G401 (cell line): ENCODE measurements at places on chromosomes 7 and 10.

- DNase-seq, result no peak
Measured at GRCh38 chr10:74754381-74754821, 72.0 kb upstream of the KAT6B start.

DNA sequence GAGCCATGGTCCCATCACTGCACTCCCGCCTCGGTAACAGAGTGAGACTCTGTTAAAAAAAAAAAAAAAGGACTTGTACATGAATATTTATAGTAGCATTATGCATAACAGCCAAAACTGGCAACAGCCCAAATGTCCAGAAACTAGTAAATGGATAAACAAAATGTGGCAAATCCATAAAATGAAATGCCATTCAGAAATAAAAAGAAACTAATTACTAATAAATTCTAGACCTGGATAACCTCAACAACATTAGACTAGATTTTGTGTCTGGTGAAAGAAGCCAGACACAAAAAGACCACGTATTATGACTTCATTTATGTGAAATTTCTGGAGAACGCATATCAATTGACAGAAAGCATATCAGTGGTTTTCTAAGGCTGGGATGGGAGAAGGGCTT is 74.5 kb downstream of the HPSE2 start:
- no peak for DNase-seq

DNA sequence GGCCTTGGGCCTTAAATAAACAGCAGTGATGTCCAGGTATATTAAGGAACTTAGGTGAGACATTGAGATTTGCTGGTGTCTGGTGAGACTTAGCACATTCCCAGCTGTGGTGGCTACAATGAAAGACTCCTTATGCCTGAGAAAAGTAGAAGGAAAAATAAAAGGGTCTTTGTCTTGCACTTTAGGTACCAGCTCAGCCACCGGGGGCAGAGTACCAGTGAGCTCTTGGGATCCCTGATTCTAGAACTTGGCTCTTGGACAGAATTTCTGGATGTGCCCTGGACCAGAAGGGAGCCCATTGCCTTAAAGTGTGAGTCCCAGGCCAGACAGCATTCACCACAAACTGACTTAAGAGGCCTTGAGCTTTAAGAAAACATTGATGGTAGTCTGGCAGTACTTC is 1038.7 kb downstream of the SORCS3 start:
- no peak for DNase-seq

DNA sequence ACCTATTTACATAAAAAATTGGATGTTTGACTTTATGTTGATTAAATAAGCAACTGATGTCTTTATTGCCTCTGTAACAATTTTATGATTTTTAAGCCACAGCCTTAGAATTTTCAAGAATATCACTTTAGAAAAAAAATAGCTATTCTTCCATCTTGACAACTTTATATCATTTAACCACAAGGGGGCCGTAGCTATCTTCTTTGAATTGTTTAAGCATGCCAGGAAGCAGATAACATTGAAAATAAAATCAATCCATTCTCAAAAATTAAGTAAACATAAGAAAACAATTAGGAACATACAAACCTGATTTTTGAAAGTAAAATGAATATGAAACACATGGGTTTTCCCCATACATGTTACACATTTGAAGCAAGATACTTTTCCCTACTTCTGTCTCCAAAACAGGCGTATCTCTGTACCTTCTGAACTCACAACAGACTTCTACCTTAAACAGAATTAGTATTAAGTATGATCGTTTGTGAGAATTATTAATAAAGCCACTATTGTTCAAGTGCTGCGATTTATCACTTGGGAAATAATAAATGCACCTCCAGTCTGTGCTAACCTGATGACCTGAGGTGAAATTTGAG is 209.0 kb downstream of the CACNA2D1 start:
- DNase-seq, result peak; percentile 71

- no peak for DNase-seq
Measured at GRCh38 chr7:121113288-121113687, 124.8 kb downstream of the CPED1 start.
